ENCODE measurements at places on chromosomes 12 and 14.

- no peak for ATAC-seq
Observed at GRCh38 chr12:8553088-8553627, 12.5 kb upstream of the CLEC4E start.

DNA sequence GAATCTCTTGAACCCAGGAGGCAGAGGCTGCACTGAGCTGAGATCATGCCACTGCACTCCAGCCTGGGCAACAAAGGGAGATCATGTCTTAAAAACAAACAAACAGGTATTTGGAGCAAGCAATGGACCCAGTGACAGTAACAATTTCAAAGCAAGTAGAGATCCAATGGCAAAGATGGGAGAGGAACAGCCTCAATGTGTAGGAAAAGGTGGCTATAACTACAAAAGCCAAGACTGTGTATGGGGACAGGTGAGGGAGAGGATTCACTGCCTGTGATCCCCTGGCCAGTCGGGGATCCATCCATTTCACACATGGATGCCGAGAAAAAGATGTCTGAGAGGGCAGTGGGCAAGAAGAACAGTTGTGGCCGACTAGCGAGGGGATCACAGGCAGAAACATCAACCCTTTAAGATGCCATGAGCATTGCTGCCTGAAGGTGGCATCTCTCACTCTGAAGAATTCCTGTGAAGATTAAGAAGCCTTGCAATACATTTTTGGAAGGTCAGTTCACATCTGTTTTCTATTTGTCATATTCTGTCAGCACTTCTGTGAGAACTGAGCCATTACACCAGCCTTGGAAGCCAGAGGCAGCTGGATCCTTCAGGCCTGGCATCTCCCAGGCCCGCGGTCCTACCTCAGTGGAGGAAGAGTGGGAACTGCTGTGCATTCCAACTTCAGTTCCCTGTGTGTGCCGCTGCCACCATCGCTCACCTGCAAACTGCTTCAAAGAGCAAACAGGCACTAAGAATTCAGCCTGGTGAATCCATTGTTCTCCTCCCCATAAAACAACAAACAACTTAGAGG, 54.5 kb upstream of the FRS2 start:
- ATAC-seq = peak; percentile 97

- ATAC-seq = no peak
Observed at GRCh38 chr12:64450057-64450640, 1.8 kb upstream of the TBK1 start.

GRCh38 chr14:60169722-60170121, 4.5 kb upstream of the DHRS7 start:
- no peak for ATAC-seq

GRCh38 chr12:111937429-111937828, 75.5 kb downstream of the TMEM116 start:
- ATAC-seq = peak; percentile 38

- no peak for ATAC-seq
Observed at GRCh38 chr14:69152902-69153151, at the start of gene DCAF5. TSS of gene DCAF5 (minus strand) at chr14:69153119. CDS start at chr14:69152978, 141 bp downstream.

DNA sequence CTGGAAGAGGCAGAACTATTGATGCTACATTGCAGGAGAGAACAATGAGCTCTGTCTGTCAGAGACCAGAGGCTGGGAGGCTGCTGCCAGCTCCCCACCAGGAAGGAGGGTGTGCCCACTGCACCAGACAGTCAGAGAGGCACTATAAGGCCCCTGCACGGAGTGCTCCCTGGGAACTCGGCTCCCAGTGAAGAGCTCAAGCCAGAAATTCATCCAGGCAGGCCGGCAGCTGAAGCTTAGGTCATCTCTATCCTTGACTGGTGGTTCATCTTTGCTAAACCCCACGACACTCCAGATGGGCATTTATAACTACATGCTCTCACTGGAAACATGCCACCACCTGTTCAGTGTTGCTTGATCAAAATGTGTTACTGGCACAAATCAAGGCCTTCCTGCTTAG, 65.1 kb upstream of the GPATCH2L start:
- no peak for ATAC-seq

- no peak for ATAC-seq
Observed at GRCh38 chr12:108403952-108404351, 64.8 kb upstream of the CMKLR1 start.

DNA sequence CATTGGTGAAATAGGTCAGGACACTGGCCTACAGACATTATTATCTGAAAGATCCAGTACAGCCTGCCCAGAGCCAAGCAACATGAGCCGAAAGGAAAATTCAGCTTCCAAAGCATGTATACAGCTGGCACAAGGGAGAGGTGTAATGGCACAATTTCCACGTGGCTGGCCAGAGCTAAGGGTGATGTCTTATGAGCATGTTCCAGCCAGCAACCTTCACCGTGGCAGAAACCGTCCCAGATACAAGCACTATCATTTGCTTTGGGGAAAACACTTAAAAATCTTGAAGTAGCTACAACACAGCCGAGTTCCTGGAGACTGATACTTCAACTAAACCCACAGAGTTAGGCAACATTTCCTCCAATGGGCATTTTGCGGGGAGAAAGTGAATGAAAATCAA, 44.5 kb downstream of the CORO1C start:
- ATAC-seq = no peak

- ATAC-seq = no peak
Observed at GRCh38 chr12:1391722-1392121, 202.7 kb downstream of the FBXL14 start.

DNA sequence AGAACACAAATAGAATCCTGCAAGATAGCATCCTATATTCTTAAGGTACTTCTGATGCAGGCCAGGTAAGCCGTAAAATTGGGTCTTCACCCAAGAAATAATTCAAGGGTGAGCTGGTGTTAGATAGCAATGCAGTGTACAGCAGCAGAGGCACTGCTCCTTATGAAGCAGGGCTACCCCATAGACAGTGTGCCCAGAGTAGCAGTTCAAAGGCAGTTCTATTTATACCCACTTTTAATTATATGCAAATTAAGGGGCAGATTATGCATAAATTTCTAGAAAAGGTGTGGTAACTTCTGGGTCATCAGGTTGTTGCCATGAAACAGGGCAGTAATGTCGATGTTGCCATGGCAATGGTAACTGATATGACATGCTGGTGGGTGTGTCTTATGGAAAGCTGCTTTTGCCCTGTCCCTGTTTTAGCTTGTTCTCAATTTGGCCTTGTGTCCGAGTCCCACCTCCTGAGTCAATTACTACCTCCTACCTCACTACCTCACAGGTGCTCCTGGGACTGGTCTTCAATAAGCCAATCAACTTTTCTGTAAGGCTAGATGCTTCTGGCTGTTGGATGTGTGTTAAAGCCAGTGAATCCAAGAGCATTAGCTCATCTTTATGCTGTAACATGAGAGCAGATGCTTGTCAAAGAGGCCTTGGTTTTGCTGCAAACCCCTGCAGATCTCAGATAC, 61.0 kb downstream of the PPM1A start:
- ATAC-seq = peak; percentile 69

DNA sequence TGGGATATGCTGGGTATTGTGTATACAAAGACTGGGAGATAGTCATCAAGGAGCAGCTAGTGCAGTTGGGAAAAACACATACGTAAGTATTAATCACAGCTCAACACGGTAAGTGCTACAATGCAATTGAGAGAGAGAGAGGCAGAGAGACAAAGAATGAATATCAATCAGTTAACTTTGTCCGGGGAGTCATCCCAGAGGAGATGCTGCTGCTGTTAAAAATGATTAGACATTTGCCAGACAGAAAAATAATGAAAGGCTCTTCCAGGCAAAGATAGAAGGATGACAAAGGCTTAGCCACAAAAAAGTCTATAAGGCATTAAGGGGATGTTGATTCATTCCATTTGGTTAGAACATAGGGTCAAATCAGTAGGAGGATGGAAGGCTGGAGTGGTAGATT, 45.1 kb downstream of the AKAP6 start:
- peak; percentile 44 for ATAC-seq

DNA sequence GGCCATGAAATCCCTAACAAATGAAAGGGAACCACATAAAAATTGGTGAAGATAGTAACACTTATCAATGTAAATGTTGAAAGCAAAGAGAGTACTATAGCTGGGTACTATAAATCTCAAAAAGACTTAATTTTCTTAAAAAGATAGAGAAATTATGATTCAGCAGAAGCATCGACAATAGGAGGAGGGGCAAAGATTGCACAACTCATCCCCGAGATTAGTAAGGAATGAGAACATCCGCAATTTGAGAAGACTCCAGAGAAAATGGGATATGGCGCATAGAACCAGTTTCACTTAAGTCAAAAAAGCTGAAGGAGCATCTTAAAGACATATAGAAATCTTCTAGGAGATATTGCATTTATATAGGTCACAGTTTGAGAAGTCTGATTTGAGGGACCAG, 220.2 kb upstream of the SLC16A7 start:
- ATAC-seq = no peak

DNA sequence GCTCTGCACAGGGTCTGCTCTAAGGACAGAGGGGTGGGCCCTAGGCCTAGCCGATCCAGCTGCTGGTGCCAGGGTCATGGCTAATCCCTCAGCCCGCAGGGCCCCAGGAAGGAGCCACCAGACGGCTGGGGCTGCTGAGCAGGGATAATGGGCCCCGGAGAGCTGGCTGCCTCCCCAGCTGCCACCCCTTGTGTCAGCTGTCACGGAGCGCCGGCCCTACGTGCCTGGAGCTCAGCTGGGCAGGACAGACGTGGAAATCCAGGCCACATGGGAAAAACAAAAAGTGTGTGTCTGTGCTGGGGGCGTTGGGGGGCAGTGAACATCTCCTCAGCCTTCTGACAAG, 36.2 kb downstream of the CHGA start:
- ATAC-seq = peak; percentile 11

DNA sequence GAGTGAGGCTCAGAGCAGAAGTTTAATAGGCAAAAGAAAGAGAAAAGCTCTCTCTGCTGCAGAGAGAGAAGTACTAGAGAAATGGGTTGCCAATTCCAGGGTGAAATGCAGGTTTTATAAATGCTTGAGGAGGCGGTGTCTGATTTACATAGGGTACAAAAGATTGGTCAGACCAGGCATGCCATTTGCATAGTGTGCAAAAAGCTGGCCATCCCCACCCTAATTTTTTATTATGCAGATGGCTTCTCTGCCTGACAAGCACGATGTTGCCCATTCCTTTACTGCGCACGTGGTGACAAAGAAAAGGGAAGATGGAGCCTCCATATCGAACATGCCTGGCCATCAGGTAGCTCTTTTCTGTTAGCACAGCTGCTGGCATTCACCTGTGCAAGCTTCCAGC, 209.3 kb upstream of the PPFIA2 start:
- ATAC-seq = no peak

DNA sequence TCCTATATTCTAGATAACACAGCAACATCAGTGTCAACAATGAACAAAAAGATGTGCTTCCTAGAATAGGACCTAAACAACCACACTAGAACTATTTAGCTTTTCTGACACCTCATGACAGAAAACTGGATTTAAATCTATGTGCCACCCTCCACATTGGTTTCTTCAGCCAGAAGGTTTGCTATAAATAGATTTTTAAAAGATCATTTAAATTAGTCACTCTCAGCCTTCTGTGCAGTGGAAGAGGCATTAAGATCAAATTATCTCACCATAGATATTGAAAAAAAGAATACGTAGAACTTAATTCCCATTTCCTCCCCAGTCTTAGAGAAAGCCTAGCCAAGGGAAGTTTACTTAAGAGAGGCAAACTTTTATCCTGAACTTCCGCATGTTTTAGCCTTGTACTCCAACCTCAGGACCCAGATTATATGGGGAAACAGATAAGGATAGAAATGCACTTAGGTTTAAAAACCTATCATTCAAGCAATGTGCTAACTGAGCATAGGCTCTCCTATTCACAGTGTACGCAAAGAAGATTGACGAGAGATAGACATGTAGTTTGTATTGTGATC, 59.6 kb downstream of the NELL2 start:
- no peak for ATAC-seq

- no peak for ATAC-seq
Observed at GRCh38 chr12:13243516-13244070, 47.1 kb downstream of the EMP1 start.

All from SK-N-SH treated with all-trans-retinoic acid at 6 μM for 48 hours (cell line).